ENCODE measurements at places on chromosomes 6 and 20.

- no peak for DNase-seq
These were observed 37.6 kb downstream of the ZBTB2 start for GRCh38 chr6:151353795-151354194.

GRCh38 chr6:104428184-104428583, 431.5 kb downstream of the HACE1 start:
- no peak for DNase-seq

GRCh38 chr20:63533388-63533787, 3.8 kb downstream of the PTK6 start:
- no peak for DNase-seq

- no peak for DNase-seq
These were observed 265.0 kb downstream of the CDC5L start for GRCh38 chr6:44652547-44652946.

Data from GM10248 (cell line).